Activated T-helper 1 cell treated with anti-CD3 and anti-CD28 coated beads, Interleukin-12 subunit alpha, Interleukin-12 subunit beta, Interleukin-2, Interleukin-4 antibody, amounts not matched to agents 30 ng/mL and 10 ng/mL and 1 ng/mL, durations not matched to agents 14 hours and 24 hours and 36 hours (primary cell): ENCODE measurements at places on chromosomes 5 and 9.

- H3K36me3 ChIP-seq: peaks cover 1% of the 10 kb centered on the region
- no peak overlapping the region for H3K27ac ChIP-seq
- no peak for DNase-seq
- no peaks in the 10 kb centered on the region for H3K4me1 ChIP-seq
- no peak overlapping the region for H3K4me3 ChIP-seq
Measured at GRCh38 chr5:109612278-109612905, 77.3 kb upstream of the MAN2A1 start.

- H3K4me1 ChIP-seq: no peaks in the 10 kb centered on the region
- no peak overlapping the region for H3K27ac ChIP-seq
- no peak for DNase-seq
- H3K27me3 ChIP-seq: no peaks in the 10 kb centered on the region
- H3K36me3 ChIP-seq: no peaks in the 10 kb centered on the region
- H3K4me3 ChIP-seq: no peak overlapping the region
Measured at GRCh38 chr9:25954209-25954608, 276.0 kb upstream of the TUSC1 start.

DNA sequence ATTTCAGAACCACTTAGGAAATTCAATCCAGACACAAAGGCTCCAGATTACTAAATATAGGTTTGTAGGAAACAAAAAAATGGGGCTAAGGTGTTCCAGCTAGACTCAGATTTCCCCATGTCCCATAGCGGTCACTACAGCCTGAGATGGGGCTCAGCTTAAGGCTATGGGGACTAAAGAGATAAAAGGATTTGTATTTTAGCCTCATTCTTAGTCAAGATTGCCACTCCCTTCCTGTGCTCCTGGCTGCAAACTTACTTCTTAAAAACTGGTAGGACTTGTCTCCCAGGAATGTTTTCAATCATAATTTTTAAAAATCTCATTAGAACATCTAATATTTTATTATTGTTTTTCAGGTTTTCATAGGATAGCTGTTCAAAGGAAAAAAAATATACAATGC lies 253.8 kb upstream of the DAB2 start:
- no peaks in the 10 kb centered on the region for H3K4me1 ChIP-seq
- H3K27ac ChIP-seq: no peak overlapping the region
- H3K27me3 ChIP-seq: peaks cover 11% of the 10 kb centered on the region
- no peaks in the 10 kb centered on the region for H3K36me3 ChIP-seq

GRCh38 chr9:87527211-87527916 lies 29.7 kb downstream of the DAPK1 start:
- H3K27me3 ChIP-seq: peaks cover 2% of the 10 kb centered on the region
- no peaks in the 10 kb centered on the region for H3K36me3 ChIP-seq
- H3K27ac ChIP-seq: no peak overlapping the region
- H3K4me3 ChIP-seq: no peak overlapping the region

DNA sequence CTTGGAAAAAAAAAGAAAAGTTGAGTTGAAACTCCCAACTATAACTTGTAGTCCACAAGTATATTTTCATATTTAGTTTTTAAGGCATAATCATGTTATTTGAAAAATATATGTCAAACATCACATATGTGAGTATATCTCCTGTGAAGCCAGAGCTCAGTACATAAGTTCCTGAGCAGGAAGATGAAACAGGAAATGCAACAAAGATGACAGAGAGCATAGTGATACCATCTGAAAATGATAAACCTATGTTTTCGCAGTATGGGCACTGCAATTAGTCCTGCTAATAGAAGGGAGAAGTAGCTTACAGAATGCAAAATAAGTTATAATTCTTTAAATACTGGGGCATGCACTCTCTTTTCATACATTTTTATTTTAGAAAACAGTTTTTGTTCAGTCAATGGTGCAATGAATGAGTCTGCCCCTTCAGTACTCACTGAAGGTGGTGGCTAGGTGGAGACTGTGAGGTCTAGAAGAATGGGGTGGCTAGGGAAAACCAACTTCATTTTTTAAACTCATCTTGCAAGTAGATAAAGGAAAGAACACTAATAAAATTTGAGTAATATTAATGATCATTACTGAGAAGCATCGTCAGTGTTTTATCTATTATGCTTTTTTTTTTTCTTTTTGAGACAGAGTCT lies 54.1 kb upstream of the FYB1 start:
- peak overlapping the region; percentile 17 for H3K4me3 ChIP-seq
- H3K4me1 ChIP-seq: peaks cover 41% of the 10 kb centered on the region
- peaks cover 5% of the 10 kb centered on the region for H3K36me3 ChIP-seq
- H3K27me3 ChIP-seq: peaks cover 1% of the 10 kb centered on the region

- no peak overlapping the region for H3K27ac ChIP-seq
- no peaks in the 10 kb centered on the region for H3K27me3 ChIP-seq
- no peak overlapping the region for H3K4me3 ChIP-seq
- peaks cover 8% of the 10 kb centered on the region for H3K4me1 ChIP-seq
- no peak for DNase-seq
- H3K36me3 ChIP-seq: no peaks in the 10 kb centered on the region
Measured at GRCh38 chr5:146793709-146794108, 84.8 kb downstream of the PPP2R2B start.

DNA sequence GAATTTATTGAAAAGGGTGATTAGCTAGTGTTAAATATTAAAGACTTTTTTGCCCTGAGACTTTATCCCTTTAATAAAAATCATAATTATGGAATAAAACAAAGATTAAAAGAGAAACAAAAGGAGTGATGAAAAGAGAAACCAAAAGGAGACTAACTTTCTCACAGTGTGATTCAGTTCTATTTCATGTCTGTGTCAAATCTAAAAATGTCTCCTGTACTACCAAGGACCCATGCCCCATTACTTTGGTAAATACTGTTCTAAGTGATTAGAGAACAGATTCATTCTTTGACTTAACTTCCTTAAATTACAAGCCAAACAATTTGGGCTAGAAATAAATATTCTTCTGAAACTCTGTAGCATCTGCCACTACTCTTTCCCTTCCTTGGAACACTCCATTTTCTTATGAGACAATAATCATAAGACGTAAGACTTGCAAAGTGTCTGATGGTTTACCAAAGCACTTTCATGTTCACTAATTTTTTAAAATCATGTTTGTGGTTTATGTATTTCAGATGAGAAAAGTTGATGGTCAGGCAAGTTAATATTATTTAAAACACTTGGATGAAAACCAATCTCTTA lies 319.0 kb downstream of the EBF1 start:
- no peaks in the 10 kb centered on the region for H3K4me1 ChIP-seq
- H3K36me3 ChIP-seq: no peaks in the 10 kb centered on the region
- no peak overlapping the region for H3K4me3 ChIP-seq
- H3K27me3 ChIP-seq: no peaks in the 10 kb centered on the region
- no peak for DNase-seq

DNA sequence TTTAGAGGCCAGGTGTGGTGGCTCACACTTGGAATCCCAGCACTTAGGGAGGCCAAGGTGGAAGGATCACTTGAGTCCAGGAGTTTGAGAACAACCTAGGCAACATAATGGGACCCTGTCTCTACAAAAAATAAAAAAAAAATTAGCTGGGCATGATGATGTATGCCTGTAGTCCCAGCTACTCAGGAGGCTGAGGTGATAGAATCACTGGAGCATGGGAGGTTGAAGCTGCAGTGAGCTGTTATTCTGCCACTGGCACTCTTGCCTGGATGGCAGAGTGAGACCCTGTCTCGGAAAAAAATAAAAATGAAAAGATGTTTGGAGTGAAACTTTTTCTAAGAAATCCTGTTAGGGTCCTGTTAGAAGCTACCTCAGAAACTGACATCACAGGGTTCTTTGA lies 24.2 kb downstream of the OCLN start:
- no peaks in the 10 kb centered on the region for H3K4me1 ChIP-seq
- no peak overlapping the region for H3K27ac ChIP-seq
- peaks cover 4% of the 10 kb centered on the region for H3K27me3 ChIP-seq
- no peak overlapping the region for H3K4me3 ChIP-seq
